EH (cell line): ENCODE measurements at places on chromosomes 3 and 15.

DNA sequence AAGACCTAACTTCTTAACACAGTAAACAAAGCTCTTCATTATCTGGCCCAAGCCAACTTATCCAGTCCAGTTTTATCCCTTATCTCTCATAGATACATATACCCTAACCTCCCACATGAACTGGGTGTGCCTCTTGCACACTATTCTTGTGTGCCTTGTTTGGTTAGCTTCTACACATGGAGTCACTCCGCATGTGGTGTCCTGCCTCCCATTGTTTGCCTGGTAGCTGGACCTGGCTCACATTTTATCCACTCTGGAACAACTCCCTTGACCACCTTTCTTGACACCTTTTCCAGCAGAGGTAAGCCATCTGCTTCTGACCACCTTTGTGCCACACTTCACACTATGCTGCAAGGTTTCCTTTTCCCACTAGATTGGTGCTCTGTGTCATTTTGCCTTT is 15.2 kb downstream of the TIPARP start:
- DNase-seq: no peak

GRCh38 chr3:74613521-74614106 is 845 bp downstream of the CNTN3 start:
- no peak for DNase-seq

DNA sequence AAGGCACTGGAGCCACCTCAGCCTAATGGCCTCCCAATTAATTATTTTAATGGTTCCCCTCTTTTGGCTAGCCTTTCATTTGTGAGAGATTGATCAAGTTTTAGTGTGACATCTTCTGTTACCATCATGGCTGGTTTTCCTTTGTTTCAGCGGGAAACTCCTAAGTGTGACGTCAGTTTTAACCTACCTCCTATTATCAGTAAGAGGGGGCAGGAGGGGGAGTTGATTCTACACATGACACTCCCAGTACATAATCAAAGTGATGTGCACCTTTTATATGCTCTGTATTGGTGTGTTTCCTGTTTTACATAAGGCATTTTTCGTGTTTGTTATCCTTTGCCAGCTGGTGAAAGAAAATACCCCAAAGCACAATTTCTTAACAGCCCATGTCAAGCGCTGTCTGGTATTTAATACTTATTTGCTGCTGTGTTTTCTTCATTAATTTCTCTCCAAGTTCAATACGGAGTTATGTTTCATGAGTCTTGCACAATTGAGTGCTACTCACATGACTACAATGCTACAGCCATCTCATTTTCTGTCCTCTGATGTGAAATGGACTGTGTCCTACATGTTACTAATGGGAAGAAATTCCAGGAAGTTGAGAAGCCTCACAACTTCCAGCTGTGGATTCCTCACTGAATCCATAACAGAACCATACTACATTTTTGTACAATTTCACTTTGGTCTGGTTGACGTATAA is 52.2 kb upstream of the POLR2M start:
- DNase-seq: peak; percentile 79

GRCh38 chr3:47265725-47266428 is 16.7 kb downstream of the KIF9 start:
- no peak for DNase-seq

DNA sequence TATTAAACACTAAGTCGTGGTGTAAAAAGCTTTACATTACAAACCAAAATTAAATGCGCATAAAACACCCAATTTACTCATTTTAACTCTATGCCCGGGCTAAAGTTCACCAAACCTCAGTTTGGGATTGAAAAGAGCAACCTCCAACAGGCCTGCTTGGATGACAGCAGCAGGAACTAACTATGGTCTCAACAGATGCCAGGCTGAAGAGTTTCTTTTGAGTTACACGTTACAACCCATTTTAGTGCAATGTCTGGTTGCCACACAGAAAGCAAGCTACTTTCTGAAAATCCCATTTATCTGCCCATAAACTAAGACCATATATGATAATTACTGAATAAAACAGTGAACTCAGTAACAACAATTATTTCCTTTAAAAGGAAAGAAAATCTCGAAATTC is 2.2 kb downstream of the SATB1 start:
- DNase-seq: no peak

GRCh38 chr3:32705232-32705631 is 20.2 kb downstream of the CNOT10 start:
- no peak for DNase-seq

GRCh38 chr15:83283138-83283812 is 1.2 kb downstream of the BNC1 start:
- DNase-seq: peak; percentile 66

GRCh38 chr15:101251830-101252820 is at the start of gene CHSY1:
CHSY1 (minus strand) TSS chr15:101252048; CDS start chr15:101251456, 592 bp downstream.
- DNase-seq: peak; percentile 93

DNA sequence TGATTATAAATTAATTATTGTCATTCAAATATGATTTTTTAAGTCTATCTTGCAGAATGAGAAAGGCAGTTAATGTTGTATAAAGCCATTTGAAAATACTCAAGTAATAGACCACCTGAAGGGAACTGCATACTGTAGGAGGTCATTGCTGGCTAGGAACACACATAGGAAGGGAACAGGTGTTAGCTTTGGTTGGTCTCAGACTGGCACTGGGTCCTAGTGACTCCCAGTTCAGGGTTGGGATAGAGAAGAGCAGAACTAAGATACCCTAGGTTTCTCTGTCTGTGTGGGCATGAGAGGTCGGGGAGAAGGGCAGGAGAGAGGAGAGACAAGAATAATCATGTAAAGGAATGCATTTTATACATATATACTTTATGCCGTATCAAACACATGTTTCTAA is 559.0 kb upstream of the GOLIM4 start:
- DNase-seq: no peak

DNA sequence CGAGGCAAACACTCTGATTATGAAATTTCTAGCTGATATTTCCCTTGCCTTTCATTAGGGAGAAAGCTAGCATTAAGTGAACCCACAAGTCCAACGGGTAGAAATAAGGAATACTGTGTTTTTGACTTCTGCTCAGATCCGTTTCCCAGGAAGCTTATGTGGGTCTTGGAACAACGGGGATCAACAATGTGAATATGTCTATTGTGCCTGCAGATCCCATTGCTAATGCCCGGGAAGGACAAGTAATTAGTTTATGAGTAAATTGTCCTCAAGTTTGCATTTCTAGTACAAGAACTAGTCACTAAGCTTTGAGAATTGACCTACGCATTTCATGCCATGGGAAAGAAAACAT is 236.4 kb downstream of the UACA start:
- DNase-seq: no peak

DNA sequence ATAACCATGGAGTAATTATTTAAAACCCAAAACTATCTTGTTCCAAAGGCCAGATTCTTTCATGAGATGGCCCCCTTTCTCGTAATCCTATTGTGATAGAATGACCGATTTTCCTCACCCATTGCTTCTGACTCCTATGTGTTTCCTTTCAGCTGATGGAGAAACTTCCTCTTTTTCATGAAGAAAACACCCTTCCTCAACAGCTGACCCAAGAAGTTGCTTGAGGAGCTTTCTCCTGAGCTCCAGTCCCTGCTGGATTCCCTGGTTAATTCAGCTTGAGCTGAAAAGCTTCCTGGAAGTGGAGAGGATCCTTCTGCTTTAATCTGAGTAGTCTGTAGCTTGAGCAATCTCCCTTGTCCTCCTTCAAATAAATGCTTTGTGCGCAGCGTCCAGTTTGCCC is 75.0 kb downstream of the BFSP2 start:
- no peak for DNase-seq

GRCh38 chr15:50740955-50741354 is 24.6 kb downstream of the SPPL2A start:
- DNase-seq: no peak

DNA sequence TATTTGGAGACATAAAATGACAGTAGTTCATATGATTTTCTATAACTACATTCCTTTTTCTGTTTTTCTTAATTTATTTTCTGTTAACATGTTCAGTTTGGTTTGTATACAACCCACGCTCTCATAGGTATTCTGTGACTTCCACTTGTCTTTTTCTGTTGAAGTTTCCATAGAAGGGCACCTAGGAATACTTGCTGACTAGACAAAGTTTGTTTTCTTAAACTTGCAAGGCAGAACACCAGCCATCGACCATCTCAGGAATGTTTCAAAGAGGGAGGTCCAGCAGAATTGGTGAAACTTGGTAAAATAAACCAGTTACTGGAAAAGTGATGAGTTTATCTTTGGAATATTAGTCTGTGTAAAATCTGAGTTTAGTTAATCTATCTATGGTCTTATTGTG is 403.2 kb upstream of the CADM2 start:
- no peak for DNase-seq

GRCh38 chr3:175965036-175965435 is 1105.9 kb downstream of the NAALADL2 start:
- peak; percentile 50 for DNase-seq

DNA sequence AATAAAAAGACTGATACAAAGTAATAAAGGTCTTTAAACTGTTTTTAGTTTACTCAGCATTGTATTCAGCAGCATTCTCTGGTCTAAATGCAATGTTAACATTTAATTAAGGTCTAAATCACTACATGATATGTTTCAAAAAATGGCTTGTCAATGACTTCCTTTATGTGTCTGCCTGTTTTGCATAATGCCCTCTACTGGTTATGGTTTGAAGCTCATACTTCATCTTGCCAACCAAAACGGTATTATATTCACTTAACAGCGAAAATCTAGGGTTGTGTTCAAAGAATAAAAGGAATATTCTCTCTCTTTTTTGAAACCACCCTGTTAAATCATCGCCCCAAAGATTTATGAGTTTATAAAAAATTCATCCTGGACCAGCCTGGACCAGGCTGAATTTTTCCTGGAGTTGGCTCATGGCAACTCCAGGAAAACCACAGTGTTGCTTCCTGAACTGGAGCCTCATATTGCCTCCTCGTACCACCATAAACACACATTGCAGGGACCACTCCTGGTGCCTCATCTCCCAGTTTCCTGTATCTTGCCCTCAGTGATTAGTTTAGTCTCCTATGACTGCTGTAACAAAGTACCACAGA is 6.7 kb upstream of the NCEH1 start:
- peak; percentile 12 for DNase-seq

DNA sequence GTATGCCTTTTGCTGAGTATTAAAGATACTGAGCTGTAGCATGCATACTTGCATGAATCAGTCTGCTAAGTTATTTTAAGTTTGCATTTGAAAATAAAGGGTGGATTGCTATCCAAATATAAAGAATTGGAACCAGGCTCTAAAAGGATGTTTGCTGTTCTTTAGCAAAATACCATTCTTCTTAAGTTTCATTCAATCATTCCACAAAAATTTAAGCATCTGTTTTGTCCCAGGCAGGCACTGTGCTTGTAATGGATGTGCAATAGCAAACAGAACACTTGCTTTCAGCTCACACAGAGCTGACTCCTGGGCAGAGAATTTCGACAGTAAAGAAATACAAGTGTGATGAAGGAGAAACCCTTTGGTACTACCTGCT is 151.1 kb downstream of the PGPEP1L start:
- DNase-seq: peak; percentile 96

GRCh38 chr15:59140422-59141226 is 35.7 kb downstream of the CCNB2 start:
- DNase-seq: no peak

GRCh38 chr15:40995656-40996055 is 42.4 kb downstream of the CHAC1 start:
- DNase-seq: no peak

DNA sequence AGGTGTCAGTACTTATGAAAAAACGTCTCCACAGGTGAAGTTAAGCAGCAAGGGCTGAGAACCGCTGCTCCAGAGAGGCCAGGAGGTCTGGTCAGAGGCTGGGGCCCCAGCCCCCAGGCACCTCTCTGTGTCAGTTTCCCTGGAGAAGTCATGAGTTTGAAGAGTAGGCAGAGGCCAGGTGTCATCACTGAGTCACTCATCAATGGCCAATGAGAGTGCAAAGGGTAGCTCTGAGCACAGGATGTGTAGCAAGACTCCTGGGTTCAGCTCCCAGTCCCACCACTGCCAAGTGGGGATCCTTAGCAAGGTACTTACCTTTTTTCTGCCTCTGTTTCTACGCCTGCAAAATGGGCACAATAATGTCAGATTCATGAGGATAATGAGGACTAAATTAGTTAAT is 47.9 kb downstream of the CORO2B start:
- no peak for DNase-seq

DNA sequence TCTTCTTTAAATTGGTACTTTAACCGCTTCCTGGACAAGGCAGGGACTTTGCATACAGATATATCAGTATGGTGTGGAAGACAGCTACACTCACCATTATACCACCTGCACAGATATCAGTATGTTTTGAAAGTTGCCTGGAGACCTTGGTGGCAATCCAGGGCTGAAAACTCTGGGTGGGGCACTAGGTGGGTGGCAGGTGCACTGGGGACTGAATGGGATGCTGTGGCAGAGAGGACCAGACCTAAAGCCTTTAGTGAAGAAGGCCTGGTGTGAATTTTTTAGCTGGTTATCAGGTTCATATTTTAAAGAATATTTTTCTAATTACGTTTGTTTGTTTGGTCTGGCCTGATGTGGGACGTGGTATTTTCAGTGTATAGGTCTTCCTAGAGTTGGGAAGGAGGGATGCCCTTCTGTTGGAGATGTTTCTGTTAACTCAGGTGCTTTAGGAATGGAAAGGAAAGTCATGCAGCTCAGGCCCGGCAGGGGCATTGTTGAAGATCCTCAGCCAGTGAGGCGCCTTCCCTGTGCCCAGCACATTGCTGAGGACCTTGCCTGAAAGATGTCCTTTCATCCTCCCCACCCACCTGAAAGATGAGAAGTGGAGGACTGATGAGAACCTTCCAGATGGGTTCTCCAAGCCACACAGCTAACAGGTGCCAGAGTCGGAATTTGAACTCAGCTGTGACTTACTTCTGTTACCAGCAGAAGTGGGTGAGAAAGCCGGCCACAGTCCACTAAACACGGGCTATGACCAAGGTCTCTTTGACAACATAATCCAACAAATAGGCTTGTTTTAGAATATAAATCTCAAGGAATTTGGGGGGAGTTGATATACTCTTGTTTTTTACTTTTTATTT is 77.3 kb downstream of the APBA2 start:
- no peak for DNase-seq

- peak; percentile 34 for DNase-seq
Measured at GRCh38 chr3:29140666-29141065, 140.2 kb upstream of the RBMS3 start.

GRCh38 chr3:179450901-179451264 is 387 bp downstream of the GNB4 start:
- peak; percentile 51 for DNase-seq

- DNase-seq: peak; percentile 72
Measured at GRCh38 chr15:85504749-85505676, 124.6 kb downstream of the AKAP13 start.

DNA sequence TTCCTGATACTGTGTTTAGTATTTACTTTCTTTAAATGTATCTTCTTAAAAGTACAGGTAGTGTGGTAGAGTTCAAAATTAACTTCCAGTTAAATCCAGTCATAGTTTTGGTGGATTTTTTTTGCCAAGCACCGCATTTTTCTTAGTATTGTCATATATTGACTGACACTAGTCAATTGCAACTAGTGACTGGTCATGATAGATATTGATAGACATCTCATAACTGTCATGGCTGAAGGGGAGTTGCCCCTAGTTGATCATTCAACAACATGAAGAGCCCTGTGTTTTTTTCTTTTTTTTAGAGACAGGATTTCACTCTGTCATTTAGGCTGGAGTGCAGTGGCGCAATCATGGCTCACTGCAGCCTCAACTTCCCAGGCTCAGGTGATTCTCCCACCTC is 22.1 kb downstream of the RAB8B start:
- no peak for DNase-seq
